ENCODE measurements at places on chromosomes 2 and 18. TPM values are rescaled to one million over a fixed set of nuclear protein-coding genes. Genes with fewer than 3 reads are reported as not detected.

DNA sequence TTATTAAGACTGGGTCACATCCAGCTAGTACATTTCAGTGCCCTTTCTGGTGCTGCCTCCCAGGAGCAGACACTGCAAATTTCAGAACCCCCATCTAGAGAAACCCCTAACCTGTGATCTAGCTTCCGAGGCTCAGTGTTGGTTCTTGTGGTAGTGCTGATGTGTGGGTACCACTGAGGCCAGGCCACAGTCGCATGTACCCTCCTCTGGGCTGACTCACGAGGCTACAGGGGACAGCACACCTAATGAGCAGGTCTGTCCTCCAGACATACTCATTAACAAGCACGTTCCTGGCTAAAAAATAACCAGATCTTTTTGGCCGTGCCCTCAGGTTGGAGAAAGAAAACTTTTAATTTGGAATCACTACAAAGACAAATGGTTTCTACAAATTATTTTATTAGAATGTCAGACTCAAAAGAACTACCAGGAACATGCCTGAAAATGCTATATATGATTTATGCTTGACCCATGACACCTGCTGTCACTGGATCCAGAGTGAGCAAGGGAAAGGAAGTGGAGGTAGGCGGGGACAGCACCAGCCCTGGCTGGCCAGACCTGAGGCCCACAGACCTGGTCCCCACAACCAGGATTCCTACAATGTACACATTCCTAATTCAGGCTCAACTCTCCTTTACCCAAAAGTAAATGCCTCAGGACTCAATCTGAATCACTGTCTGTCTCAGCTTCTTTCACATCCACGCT lies 8.5 kb downstream of the CIAO1 start:
- DNase-seq: no peak

Gene LYG1
- not detected for total RNA-seq

Gene MAL
- not detected for total RNA-seq

DNA sequence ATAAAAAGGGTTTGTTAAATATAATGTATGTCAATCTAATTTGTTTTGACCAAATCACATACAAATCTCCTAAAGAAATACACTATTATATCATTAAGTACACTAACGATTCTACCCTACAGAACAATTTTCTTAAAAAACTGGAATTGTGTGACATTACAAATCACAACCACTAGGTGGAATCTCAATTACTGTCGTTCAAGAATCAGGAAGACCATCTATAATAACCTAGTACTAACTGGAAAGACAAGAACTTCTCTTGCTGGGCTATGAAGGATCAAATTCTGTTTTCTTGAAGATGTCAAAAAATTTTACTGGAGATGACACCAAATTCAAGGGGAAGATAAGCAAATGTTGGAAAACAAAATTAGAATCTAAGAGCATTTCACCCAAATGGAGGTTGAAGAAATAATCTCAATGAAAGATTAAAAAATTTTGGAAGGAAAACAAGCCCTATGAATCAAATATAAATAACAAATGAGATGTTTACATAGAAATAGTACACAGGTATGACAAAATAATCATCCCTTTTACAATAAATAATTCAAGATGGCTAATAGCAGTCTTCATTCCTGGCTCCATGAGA lies 110.9 kb downstream of the STK39 start:
- DNase-seq: no peak

DNA sequence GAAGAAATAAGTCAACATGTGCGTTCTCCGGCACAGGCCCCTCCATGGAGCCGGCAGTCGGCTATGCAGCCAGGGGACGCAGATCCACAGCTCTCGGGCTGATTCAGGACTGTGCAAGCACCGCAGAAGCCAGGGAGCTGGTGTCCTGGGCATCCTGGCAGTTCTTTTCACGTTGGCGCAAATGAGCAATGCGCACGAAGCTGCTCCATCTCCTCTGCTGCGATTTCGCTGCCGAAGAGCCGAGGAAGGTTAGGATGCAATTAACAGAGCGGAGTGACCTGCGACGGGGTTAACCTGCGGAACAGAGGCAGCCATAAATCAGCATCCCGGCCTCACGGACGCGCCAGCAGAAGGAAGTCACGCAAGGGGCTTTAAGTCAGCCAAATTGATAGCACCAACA lies 107.1 kb upstream of the POU3F3 start:
- no peak for DNase-seq

Gene SLC4A3
- total RNA-seq: 7.4 TPM

- DNase-seq: no peak
Measured at GRCh38 chr2:24509425-24509824, 18.4 kb downstream of the NCOA1 start.

DNA sequence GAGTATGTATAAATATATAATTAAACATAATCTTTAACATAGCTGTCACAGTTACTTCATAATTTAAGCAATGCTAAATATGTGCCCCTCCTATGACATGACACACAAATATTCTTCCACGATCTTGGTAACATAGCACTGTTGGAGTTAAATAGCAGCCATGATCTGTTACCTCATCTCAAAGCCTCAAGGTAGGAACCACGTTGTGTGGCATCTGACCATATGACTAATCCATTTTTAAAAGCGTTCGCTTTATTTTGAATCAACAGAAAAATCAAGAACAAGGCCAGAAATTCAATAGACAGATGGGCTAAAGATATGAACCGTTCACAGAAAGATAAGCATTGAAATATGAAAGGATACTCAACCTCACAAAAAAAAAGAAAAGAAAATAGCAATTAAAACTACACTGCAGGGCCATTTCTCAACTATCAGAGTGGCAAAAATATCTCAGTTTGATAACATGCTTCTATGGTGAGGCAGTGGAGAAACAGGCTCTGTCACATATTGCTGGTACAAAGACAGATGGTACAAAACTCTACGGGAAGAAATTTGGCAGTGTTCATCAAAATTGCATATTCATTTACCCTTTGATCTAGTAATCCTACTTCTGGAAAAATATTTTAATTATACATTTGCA lies 105.9 kb downstream of the TMX3 start:
- DNase-seq: no peak

DNA sequence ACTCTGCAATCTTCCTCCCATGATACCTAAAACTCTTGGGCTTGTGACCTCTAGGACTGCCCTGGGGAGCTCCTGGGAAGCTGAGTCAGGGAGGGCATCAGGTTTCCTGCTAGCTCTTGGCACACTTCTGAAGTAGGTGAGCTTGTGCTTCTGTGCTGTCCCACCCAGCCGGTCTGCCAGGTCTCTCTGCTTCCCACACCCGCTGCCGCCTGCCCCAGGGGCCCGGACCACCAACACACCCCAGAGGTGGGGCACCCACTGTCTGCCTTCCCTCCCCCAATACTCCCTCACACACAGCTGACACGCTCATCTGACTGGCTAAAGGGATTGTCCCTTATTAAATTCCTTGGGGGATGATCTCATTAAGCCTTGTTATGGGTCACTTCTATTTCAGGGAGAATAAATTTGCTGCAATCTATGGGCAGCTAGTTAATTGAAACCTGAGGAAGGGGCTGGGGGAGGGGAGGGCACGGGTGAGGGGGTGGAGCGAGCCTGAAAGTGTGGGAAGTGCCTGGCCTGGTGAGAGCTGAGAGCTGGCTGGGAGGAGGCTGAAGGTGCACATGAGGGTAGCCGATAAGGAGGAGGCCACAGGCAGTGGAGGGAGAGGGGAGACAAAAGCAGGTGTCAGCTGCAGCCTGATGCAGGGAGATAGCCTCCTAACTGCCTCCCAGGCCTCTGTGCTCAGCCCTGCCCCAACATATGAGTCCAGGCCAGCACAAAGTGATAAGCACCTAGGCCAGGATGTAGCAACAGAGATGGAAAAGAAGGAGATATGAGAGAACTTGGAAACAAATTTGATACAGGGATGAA lies 48.8 kb downstream of the HAUS1 start:
- DNase-seq: no peak

- DNase-seq: no peak
Measured at GRCh38 chr2:6750411-6751158, 115.1 kb downstream of the CMPK2 start.

- DNase-seq: no peak
Measured at GRCh38 chr2:72524071-72524470, 301.8 kb downstream of the EXOC6B start.

DNA sequence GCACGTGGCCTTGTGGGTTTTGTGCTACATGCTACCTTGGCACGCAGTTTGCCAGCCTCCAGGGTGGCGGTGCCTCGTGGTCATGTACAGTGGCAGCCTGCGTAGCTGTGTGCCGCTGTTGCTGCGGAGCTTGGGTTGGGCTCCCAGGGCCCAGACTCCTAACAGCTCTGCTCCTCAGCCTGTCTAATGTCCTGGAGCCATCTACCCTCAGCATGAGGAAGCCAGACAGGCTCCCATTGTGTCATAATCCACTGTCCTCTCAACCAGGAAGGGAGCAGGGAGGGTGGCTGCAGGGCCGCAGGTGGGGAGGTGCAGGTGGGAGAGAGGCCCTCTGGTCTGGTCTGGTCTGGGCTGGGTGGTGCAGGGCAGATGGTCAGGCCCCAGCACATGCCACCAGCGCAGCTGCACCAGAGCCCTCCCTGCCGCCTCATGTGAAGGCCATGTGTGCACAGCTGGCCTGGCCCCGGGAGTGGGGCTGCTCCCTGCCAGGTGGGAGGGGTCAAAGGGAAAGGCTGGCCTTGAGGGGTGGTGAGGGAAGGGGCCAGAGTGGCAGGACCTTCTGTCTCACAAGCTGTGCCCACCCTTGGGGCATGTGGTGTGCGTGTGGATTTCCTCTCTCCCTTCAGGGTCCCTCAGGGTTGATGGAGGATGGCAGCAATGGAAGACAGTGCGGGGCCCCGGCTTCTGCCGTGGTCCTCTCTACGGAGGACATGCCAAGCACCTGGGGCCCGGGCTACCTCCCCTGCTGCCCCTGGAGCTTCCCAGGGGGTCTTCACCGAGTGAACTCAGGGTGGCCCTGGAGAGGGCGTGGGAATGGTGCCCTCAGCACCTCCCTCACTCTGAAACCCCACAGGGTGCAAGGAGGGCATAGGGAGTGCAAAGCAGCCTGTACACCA lies 4.8 kb downstream of the ATOH8 start:
- DNase-seq: no peak

DNA sequence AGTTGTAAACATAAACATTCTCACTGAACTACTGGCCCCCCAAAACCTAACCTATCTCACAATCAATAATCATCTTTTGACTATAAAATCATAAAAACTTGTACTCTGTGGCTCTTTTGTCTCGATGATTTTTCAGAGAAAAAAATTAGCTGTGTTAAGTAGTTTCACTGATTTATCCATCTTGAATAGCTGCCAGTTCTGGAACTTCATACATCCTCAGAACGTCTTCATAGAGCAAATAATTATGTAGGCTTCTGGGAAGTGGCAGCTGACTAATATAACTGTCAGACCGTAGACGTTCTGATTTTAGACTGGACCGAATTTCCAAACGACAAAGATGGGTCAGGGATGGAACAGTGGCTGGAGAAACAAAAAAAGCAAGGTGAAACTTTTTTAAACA lies 97.3 kb upstream of the CHAC2 start:
- DNase-seq: no peak

Gene TGFBRAP1
- total RNA-seq: 21.9 TPM

DNA sequence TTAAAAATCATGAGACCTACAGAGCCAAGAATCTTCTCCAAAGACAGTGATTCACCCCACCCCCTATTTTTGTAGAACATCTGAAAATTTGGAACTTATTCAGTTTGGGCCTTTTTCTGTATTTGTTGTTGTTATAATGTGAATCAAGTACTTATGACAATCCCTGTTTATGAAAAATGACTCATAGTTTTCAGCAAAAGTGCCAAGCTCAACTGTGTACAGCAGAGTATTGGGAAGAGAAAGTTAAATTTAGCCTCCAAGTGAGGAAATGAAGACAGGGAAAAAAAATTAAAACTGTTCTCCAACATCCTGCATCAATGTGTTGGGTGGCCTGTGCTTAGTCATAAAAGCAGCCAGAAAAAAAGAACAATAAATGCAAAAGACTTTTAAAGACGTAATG lies 46.2 kb downstream of the LRATD1 start:
- DNase-seq: no peak

- DNase-seq: no peak
Measured at GRCh38 chr2:174465327-174465726, 21.5 kb downstream of the GPR155 start.

Gene MDH1B
- 2.1 TPM for total RNA-seq

Gene EMILIN1
- total RNA-seq: 2.9 TPM

Gene CFAP65
- 0.13 TPM for total RNA-seq

GRCh38 chr2:181411105-181411849 lies 45.9 kb upstream of the ITGA4 start:
- peak; percentile 52 for DNase-seq

Gene HAAO
- total RNA-seq: 2.5 TPM

- DNase-seq: peak; percentile 54
Measured at GRCh38 chr18:12911929-12912703, 28.1 kb upstream of the PTPN2 start.

DNA sequence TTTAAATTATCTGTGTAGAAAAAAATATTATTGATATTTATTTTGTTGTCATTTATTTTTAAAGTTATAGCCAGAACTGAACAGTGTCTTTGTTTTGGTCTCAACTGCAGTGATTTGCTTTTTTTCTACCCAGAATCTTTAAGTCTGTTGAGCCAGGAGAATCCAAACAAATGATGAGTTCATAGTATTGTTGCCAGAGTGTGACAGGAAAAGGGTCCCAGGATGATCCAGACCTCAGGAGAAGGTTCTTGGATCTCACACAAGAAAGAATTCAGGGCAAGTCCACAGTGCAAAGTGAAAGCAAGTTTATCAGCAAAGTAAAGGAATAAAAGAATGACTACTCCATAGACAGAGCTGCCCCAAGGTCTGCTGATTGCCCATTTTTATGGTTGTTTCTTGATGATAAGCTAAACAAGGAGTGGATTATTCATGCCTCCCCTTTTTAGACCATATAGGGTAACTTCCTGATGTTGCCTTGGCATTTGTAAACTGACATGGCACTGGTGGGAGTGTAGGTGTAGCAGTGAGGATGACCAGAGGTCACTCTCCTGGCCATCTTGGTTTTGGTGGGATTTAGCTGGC lies 127.1 kb downstream of the AGPS start:
- DNase-seq: no peak

Gene LRP2
- 2.4 TPM for total RNA-seq

Gene AQP12A
- total RNA-seq: not detected

- no peak for DNase-seq
Measured at GRCh38 chr18:22465859-22466457, 48.2 kb upstream of the CTAGE1 start.

Gene ANKRD53
- 0.39 TPM for total RNA-seq
